Neuronal stem cell (in vitro differentiated cells): ENCODE measurements at places on chromosomes 2 and 18.

DNA sequence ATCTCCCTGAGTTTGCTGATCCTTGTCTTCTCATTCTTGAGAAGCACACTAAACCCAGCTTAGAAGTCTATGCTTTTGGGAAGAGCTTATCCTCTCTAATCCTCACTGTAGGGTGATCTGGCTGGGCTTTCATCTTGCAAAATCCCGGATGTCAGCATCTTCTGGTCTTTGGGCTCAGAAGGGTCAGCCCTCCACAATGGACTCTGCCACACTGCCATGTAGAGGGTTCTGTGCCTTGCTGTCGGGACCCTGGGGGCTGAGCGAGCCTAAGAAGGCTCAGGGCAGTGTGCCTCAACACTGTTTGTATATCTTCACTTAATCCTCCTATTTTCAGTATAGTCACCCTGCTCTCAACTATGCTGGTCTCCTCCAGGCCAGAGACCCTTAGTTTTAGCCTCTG lies 102.3 kb downstream of the TGIF1 start:
- DNase-seq, result no peak

DNA sequence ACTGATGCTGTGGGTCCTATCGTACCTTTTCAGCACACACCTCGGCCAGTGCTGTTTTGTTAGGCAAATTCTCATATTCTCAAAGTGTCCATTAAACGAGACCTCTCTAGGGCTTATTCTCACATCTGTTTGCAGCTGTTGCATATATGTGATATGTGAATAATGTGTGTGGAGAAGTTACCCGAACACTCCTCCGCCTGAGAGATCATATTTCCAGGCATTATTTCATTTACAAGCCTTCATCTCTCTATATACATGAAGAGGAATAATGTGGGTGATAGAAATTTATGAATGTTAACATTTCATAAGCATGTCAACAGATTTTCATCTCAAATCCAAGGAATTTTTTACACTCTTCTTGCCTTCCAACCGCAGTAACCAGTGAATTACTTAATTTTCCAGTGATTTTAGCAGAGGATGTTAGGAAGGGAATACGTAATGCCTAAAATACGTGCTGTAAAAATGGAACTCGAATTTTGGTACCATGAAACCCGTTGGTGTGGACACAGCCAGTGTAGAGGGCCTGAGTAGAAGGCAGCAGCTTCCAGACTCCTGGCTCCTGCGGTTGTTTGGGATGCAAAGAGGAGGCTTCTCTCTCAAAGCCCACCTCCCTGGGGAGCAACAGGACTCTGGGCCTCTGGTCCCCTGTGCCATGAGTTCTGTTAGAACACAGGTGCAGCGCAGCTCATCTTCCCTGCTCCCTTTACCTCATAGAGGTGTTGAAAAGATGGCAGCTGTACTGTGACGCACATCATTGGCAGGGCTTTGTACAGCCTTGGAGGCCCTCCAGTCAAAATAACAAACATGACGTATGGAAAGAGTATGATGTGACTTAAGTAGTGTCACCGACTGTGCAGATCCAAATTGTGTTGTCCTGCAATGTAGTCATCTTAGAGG lies 280.1 kb downstream of the NEDD4L start:
- no peak for DNase-seq

DNA sequence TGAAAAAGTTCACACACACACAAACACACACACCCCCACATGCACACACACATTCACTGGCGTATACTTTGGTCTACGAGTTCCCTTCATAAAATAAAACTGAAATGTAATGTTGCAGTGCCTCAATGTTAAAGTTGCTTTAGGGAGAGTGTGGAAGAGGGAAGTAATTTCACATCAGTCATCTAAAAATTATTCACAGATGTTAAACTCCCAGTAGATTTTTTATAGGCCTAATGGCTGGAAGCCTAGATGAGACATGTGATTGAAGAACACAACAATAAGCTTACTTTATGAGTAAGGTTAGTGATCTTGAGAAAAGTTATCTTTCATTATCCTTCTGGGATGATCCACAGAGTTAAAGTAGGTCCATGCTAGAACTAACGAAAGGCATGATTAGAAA lies 506.7 kb upstream of the CNTNAP5 start:
- DNase-seq, result no peak

DNA sequence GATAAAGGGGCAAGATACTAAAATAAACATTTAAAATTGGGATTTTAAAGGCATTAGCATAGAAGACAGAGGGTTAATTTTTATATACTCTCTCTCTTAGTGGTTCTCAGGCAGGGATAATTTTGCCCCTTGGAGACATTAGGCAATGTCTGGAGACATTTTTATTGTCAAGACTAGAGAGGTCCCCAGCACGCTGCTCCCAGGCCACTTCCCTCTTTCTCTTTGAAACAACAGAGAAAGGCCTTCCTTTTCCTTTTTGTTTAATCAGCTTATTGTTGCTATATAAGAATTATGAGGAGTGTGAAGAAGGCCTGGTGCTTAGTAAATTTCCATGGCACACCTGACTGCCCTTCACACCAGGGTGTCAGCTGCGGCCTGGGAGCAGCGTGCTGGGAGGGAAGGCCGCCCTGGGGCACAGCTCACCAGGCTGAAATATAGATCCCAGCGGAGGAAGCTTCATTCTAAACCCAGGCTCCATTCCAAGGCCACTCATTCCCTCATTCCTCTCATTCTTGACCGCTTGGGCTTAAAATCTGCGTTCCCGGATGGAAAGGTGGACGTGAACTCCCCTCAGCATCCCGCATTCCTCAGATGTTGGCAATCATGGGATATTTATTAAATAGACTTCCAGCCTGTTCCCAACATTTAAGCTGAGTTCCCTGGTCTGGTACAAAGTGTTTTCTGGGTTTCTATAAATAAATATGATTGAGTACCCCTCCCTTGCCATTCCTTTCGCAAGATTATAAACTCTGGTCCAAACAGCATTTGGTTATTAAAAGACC lies 22.5 kb downstream of the SLC14A2 start:
- no peak for DNase-seq
